ENCODE measurements at places on chromosomes 5 and 9.

DNA sequence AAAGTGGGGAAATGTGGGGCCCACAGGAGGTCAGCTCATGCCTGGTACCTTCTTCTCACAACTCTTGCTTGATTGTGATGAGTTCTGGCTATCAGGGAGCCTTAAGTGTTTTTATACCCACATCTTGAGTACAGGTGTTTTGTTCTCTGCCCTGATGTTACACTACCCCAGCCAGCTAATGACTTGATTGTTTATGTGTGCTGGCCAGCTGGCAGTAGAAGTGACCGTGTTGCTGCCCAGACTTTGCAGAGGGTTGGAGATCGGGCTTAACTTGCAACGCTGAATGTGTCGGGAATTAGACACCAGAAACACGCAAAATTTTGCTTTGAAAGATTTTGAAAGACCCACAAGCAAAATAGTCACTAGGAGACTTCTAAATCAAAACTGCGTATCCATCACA lies 16.9 kb upstream of the ZDHHC11B start:
- DNase-seq, result no peak

- DNase-seq, result no peak
Measured at GRCh38 chr9:128146591-128147120, 2.6 kb upstream of the LCN2 start.

DNA sequence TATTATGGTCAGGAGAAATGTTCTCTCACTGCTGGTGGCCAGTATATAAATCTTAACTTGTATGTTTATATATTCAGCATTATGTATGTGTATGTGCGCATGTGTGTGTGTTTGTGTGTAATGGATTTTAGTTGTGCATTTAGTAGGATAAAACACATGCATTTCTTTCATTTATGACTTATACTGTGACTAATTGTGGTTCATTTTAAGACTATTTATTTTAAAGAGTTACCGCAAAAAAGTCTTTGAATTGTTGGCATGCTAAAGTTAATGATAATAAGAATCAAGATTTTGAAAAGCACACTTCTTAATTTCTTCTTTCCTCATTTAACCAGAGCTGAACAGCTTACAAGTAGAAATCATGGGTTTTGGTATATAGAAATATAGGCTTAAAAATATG lies 60.9 kb downstream of the RAI14 start:
- DNase-seq, result no peak

- DNase-seq, result no peak
Measured at GRCh38 chr9:96442491-96442890, 7.5 kb upstream of the HABP4 start.

- no peak for DNase-seq
Measured at GRCh38 chr5:159133041-159133741, 33.5 kb upstream of the EBF1 start.

DNA sequence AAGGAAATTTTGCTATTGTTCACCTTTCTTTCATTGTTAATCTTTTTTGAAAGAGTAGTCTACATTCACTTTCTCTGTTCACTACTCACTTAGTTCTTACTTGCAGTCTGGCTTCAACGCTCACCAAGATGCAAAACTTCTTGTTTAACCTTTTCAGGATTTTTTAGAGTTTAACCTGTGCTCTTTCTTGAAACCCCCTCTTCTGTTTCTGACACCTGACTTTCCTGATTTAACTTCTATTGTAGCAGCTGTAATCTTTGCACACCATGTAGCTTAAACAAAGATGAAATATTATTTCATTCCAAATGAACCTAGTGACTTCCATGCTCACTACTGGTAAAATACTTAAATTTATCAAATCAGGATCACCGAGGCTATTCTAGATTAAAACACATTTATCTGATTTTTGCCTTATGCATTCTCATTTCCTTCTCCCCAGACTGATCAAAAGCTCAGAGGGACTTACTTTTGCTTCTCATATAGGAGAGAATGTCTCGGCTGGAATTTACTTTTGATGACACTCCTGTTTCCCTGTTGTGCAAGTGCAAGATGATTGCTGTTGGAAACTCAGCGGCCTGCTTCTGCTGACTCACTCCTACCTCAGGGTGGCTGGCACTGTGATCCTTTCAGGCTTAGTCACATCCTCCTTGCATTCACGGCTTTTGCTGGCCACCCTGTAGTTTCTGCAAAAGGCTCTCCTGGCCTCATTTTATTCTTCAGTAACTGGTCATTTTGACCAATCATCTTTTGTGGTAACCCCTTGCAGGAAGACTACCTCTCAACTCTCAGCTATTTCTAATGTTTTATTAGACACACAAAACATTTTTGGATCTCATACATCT lies 109.3 kb upstream of the IFNE start:
- DNase-seq, result no peak

GRCh38 chr9:4946937-4947336 lies 38.1 kb upstream of the JAK2 start:
- no peak for DNase-seq

DNA sequence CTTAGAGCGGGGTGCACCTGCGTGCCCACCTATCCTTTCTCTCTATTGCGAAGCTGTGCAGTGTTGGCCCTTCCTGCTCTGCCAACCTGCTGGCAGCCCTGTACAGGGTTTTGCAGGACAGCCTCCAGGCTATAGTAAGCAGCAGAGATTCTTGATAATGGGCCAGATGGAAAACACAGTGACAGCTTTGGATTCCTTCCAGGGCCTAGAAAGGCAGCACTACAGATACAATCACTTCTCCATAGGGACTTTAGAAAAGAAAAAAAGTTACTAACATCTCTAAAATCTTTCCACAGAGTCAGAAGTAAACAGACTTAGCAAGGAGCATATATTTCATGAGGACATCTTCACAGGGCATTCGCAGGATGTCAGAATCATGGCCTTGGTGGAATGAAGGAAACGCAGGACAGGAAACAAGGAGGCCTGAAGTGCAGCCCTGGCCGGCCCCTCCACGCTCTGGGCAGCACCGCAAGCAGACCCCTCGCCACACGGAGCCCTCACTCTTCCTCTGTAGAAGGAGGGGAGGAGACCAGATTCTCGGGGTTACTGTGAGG lies 172.1 kb upstream of the GAS1 start:
- no peak for DNase-seq

DNA sequence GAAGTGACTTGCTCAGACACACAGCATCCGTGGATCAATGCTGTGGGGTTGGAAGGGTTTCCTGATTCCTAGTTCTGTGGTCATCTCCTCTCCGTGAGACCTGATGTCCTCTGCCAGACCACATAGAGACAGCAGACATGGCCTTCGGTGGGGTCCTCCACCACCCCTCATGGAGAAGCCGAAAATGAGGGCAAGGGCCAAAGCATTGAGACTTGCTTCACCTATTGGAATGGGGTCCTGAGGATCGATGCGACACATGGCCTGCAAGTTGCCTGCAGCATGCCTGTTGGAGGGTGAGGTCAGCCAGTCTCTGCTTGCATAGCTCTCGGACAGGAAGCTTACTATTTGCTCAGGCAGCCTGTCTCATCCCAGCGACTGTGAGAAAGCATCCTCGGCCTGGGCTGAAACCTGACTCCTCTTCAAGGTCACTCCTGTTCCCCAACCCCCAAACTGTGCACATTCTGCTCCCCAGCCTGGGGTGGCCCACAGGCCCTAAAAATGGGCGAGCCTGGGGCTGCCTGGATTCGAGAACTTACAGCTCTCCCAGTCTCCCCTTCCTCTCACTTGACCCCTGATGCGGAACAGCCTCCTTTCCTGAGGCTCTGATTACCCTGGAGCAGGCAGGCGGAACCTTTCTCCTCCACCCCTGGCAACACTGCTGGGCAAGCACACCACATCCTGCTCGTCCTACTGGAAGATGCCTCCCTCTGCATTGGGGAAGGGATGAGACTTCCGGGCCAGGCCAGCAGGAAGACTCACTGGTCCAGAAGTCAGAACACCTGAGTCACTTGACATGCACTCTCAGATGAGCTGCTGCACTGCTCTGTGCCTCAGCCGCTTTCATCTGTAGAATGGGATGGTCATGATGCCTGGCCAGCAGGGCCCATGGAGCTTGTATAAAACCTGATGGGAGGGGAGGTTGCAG lies 186.9 kb downstream of the RGS3 start:
- no peak for DNase-seq

DNA sequence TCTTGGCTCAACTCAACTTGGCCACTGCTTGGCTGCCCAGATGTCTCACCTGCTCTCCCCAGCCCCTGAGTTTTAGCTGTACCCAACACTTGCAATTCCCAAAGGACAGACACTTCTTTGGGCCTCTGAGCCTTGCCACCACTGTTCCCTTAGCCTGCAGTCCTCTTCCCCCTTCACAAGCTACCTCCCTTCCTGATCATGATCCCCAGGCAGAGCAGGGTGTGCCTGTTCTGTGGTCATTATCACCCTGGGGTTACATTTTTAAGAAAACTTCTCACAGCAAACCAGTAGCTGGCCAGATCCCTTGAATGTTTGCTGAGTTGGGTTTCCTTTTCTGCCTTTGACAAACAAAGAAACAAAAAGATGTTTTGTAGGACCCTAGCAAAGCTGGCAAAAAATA lies 87.5 kb upstream of the PRRC1 start:
- DNase-seq, result no peak

- no peak for DNase-seq
Measured at GRCh38 chr9:129513282-129513681, 107.6 kb downstream of the C9orf50 start.

- no peak for DNase-seq
Measured at GRCh38 chr9:130513078-130513477, 66.3 kb upstream of the FUBP3 start.

DNA sequence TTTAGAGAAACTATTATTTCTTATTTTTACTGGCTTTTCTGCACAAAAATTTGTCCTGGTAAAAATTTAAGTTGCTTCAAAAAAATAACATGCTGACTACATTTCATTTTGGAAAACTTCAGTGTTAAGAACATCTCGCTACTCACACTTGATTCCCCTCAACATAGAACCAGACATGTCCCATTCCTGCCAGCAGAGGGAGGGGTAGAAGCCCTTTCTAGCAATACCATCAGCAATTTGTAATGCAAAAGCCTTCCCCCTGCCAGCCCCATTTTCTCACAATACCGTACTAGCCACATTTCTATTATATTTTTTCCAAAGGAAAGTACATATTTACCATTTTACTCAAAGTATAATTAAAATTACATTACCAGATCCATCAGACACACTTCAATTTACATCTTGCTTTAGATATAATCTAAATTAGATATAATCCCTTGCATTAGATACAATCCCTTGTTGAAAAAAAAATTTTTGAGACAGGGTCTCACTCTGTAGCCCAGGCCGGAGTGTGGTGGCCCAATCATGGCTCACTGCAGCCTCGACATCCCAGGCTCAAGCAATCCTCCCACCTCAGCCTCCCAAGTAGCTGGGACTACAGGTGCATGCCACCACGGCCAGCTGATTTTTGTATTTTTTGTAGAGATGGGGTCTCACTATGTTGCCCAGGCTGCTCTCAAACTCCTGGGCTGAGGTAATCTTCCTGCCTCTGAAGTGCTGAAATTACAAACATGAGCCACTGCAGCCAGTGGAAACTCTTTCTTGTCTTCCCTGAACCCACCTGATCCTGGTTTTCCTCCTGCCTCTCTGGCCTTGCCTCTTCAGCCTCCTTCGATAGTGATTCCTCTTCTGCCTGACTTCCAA lies 39.6 kb upstream of the IDNK start:
- DNase-seq, result no peak

GRCh38 chr5:169751490-169751889 lies 114.4 kb downstream of the DOCK2 start:
- no peak for DNase-seq

DNA sequence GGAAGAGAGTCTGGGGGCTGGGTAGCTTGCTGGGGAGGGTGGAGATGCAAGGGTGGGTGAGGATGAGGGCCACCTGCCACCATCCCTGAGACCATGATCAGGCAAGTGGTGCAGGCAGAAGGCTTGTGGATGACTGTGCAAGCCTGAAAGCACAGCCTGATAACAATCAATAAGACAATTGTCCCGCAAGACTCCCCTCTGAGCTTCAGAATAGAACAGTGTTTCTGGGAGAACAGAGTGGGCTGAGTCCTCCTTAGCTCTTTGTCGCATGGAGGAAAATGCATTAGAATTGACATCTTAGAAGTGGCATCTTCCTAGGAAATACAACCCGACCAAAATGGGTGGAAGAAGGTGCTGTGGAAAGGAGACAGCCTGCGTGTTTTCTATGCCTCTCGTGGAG lies 6.6 kb downstream of the GADD45G start:
- no peak for DNase-seq
